ENCODE measurements at places on chromosomes 5 and 9.

DNA sequence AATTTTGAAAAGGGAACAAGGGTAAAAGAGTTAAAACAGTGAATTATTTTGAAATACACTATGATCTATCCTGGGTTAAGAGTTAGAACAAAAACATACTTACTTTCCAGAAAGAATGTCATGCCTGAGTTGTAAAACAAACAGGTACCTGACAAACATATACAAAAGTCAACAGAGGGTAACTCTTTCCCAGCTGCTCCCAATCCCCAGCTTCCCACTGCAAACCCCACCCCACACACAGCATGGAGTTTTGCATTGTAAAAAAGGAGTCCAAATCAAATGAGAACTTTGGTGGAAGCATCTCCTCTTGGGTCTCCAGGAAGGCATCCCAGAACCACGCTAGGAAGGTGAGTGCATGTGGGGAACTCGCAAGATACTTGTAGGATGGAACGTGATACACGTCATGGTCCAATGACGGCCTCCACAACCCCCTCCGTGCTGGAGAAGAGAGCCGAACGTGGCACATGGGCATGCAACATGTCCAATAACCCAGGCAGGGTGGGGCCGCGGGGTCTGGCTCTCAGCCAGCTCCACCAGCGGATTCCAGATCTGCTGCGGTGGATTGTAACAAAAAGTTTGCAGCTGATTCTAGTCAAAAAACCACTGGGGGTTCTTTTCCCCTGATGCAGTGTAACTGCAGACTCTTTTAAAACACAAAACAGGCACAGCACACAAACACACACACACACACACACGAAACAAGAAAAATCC lies 55.8 kb downstream of the EPB41L4B start:
- DNase-seq, result no peak

DNA sequence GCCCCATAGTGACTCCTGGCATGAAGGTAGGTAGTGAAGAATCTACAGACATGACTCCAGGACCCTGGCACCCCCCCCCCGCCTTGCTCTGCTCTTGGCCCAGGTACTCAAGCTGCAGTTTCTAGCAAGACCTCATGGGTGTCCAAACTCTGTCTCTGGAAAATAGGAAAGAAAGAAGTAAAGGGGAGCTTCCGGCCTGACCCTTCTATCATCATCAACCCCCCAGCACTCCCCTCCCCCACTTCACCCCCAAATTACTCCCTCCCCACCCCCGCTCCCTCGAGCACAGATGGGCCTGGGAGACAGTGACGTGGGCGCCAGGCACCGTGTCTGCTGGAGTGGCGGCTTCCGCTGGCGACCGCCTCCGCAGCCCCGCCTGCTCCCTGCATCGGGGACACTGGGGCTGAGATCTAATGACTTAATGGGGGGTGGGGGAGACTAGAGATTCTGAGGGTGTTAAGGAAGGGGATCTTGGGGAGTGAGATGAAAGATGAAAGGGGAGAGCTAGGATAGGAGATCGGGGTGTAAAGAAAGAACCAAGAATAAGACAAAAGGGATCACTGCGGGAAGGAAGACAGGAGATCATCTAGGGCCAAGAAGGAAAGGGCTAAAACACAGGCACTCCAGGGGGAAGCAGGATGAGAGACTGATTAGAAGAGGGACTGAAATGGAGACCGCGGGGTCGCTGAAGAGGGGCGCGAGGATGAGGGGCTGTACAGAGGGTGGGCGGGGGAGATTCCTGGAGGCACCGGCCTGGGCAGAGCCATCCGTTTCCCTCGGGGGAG lies 1.1 kb upstream of the DNAJB5 start:
- DNase-seq, result no peak

- DNase-seq, result peak; percentile 28
Measured at GRCh38 chr9:93003552-93004407, 54.7 kb upstream of the SUSD3 start.

DNA sequence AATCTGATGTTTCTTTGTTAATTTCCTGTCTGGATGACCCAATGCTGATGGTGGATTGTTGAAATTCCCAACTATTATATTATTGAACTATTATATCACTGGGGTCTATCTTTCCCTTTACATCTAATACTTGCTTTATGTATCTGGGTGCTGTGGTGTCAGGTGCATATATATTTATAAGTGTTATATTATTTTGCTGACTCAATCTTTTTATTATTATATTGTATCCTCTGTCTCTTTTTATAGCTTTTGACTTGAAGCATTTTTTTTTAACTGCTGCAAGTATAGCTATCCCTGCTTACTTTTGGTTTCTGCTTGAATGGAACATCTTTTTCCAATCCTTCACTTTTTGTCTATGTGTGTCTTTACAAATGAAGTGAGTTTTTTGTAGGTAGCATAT lies 255.9 kb downstream of the RAB3C start:
- DNase-seq, result no peak

GRCh38 chr5:176636426-176636825 lies 6.0 kb downstream of the EIF4E1B start:
- DNase-seq, result no peak

DNA sequence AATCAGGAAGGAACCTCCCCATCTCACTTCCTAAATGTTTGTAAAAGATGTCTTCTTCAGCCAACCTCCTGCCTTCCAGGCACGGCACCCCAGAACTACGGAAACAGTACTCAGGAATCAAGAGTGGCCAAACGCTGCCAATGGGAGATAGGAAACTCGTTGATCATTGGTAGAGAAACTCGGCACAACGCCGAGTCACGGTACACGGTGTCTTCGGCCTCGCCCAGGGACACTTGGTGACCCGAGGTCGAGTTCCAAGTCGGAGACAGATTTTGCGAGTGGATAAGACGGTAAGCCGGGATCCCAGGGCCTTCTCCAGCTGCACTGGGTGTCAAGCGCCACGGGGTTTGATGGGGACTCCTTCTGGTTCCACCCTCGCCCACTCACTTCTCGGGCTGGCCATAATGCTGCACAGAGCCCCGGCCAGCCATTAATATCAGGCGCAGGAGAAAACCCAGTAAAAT lies 343 bp downstream of the KIAA0825 start:
- peak; percentile 69 for DNase-seq

GRCh38 chr9:71306134-71306533 lies 184.7 kb upstream of the TRPM3 start:
- DNase-seq, result no peak

- DNase-seq, result no peak
Measured at GRCh38 chr9:120221844-120222243, 358.1 kb downstream of the CDK5RAP2 start.

DNA sequence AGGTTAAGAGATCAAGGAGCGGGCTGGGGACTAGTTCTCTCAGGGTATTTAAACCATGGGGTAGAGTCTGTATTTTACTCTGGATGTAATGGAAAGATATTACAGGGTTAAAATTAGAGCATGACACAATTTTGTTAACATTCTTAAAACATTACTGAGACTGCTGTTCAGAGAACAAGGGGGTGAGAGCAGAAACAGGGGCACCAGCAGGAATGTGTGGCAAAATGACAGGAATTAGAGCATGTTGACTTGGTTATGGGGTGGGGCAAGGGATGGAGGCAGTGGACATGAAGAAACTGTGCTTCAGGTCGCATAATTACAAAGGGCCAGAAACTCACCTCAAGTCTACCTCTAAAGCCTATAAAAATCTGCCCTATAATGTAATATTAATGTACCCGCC lies 75.0 kb downstream of the TMEM232 start:
- no peak for DNase-seq

DNA sequence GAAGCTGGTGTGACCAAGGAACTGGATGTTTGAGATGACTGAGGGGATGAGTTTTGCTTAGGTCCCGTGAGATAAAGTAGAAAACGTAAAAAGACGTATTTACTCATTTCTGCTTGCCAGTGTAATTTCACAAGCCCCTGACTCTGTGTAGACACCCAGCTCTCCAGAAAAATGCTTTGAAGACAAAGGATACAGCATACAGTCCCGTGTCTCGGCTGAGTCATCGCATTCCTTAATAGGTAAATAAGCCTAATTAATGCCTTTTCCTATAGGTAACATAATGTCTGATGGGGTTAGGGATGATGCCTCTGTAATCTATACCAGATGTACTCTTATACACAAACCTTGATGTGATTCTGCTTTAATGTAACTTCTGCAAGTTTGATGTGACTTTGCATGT lies 20.2 kb downstream of the S100Z start:
- no peak for DNase-seq

DNA sequence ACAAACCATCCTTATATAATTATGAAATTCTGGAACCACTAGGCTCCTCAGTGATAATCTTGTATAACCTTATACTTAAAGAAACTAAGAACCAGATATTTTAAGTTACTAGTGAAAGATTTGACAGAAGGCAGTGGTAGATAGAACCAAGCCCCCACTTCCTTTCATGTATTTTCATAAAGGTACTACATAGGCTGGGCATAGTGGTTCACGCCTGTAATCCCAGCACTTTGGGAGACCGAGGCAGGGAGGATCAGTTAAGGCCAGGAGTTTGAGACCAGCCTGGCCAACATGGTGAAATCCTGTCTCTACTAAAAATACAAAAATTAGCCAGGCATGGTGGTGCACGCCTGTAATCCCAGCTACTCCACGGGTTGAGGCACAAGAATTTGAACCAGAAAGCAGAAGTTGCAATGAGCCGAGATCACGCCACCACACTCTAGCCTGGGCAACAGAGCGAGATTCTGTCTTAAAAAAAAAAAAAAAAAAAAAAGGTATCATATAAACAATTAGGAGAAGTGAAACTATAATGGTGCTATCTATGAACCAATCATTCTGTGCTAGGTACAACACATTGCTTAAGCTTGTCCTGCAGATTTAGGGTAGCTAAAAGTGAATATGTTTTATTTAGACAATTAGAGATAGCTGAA lies 27.9 kb upstream of the DTWD2 start:
- DNase-seq, result no peak

- no peak for DNase-seq
Measured at GRCh38 chr5:4411664-4412063, 728.5 kb upstream of the ADAMTS16 start.

GRCh38 chr5:132896685-132897084 lies 23.2 kb downstream of the LEAP2 start:
- no peak for DNase-seq

DNA sequence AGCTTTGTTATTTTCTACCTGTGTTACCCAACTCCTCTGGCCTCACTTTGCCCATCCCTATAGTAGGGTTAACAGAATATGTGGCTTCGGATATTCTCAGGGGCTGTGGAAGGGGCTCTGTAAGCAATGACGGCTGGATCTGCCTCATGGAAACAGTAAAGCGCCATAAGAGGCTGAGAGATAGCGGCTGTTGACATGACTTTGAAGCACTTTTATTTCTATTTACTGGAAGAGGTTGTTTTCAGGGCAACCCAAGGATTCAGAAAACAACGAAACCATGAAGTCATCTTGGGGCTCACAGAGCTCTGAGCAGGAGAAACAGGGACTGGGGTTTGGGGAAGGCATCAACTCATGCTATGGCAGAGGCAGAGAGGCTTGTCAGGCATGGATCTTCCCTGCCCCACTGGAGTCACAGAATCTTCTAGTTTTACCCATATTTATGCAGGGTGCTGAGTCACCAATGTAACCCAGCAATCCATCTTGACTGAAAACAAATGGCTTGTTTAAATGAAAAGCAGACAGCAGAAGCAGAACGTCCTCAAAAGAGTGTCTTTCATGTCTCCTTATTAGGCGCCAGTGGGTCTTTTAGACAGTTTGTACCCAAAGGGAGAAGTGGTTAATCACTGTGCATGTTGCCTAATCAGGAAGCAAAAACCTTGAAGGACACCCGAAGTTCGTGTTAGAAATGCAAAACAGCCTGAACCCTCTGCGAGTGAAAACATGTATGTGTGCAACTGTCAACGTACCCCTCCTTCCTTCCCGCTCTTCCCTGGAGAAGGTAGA lies 113.0 kb downstream of the COL23A1 start:
- DNase-seq, result no peak

DNA sequence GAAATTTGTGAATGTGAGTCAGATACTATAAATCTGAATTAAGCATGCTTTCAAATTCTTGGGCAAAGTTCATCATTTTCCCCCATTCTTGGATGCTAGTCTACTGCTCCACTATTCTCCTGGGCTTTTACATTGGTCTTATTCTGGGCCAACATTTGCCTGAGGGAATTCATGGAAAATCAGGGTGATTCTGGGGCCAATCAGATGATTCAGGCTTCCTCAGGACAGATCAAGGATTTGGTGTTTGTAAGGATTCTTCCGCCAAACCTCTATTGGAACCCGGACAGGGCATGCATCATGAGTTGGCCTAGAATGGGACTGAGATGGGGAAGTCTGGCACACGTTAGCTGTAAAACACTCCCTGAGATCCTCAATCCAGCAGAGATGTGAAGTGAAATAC lies 113.8 kb downstream of the MEF2C start:
- DNase-seq, result no peak

DNA sequence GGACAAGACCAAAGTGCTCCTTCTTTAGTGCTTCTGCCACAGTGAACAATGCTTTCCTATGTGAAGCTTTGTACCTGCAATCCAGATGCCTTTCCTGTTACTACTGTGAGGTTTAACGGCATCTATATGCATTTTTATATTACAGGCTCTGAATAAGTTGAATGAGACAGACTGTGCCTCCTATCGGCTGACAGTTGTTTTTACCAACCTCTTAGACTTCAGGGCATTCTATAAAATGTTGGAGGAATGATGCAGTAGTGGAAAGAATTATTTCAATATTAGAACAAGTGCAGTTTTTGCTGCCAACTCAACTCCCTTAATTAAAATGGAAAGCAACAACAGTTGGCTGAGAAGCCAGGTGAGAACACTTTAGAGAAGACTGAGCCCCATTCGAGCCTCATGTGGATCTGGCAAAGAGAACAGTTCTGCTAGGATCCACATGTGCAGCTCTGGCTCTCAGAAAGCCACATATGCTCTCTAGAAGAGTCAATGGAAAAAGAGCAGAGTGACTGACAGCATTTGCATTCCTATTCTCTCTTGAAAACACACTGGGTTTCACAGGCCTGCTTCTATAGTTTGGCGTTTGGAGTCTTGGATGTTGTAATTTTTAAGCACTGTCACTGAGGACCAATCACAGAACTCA lies 147.5 kb downstream of the LURAP1L start:
- peak; percentile 20 for DNase-seq

- peak; percentile 16 for DNase-seq
Measured at GRCh38 chr5:15993919-15994318, 185.7 kb downstream of the MARCHF11 start.

GRCh38 chr9:96109680-96110351 lies 192.2 kb downstream of the HSD17B3 start:
- peak; percentile 21 for DNase-seq

GRCh38 chr5:168104350-168104749 lies 187.1 kb upstream of the WWC1 start:
- DNase-seq, result no peak

GRCh38 chr5:65855766-65856315 lies 70.5 kb upstream of the ERBIN start:
- DNase-seq, result no peak

- no peak for DNase-seq
Measured at GRCh38 chr9:107046692-107047091, 183.7 kb downstream of the ZNF462 start.

- DNase-seq, result no peak
Measured at GRCh38 chr9:77020413-77021290, 1.2 kb downstream of the FOXB2 start.

DNA sequence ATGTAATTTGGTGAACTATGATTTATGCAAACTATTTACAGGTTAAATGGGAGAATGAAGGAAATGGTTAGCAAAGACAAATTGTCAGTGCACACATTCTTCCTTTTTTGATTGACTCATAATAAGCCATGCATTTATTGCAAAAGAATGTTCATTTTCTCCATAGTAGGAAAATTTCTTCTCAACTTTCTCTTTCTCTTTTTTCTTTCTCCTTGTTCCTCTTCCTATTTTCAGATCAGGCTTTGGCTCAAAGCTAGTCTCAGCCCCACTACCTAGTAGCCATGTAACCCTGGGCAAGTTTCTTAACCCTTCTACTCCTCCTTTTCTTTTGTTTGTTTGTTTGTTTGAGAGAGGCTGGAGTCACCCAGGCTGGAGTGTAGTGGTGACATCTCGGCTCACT lies 156.6 kb downstream of the PIK3R1 start:
- no peak for DNase-seq
